ENCODE measurements at places on chromosomes 2 and 18.

GRCh38 chr18:248053-248452 is 19.8 kb downstream of the THOC1 start:
- no peak for DNase-seq

DNA sequence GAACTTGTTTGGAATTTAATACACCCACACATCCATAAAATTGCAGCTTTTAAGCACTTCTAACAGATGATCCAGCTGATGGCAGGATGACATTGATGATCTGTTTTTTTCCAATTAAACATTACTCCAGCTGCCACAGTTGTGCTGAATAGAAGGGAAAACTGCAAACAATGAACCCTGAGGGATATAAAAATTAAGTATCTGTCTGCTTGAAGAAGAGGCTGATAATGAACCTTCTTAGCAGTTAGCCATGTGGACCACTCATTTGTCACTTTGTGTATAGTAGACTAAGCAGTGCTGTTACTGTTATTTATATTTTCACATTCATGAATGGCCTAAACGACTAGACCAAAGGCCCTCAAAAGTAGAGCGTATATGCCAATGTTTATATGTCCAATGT is 1201.0 kb upstream of the LRRTM1 start:
- no peak for DNase-seq

- no peak for DNase-seq
These were observed 803.3 kb downstream of the ADCYAP1 start for GRCh38 chr18:1708006-1708405.

- no peak for DNase-seq
These were observed 39.5 kb upstream of the MCFD2 start for GRCh38 chr2:46954951-46955571.

GRCh38 chr2:19676770-19677169 is 225.0 kb downstream of the TTC32 start:
- no peak for DNase-seq

- DNase-seq = no peak
These were observed 52.4 kb downstream of the LPIN1 start for GRCh38 chr2:11798701-11799435.

DNA sequence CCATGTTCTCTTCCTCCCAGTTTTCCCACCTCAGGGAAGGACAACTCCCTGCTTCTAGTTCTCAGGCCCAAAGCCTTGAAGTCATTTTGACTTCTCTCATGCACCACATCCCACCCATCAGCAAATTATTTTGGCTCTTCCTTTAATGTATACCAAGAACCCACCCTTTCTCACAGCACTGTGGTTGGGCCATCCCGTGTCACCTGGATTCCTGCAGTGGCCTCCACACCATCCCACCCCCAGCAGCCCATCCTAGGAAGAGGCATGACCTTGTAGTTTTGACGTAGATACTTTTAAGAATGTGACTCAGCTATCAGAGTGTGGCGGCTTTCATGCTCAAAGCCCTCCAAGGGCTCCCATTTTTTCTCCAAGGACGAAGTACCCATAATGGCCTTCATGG is 25.6 kb upstream of the CCDC68 start:
- no peak for DNase-seq

GRCh38 chr2:184756885-184757284 is 158.6 kb downstream of the ZNF804A start:
- no peak for DNase-seq

- no peak for DNase-seq
These were observed 319.8 kb downstream of the TDRD15 start for GRCh38 chr2:21443494-21444105.

DNA sequence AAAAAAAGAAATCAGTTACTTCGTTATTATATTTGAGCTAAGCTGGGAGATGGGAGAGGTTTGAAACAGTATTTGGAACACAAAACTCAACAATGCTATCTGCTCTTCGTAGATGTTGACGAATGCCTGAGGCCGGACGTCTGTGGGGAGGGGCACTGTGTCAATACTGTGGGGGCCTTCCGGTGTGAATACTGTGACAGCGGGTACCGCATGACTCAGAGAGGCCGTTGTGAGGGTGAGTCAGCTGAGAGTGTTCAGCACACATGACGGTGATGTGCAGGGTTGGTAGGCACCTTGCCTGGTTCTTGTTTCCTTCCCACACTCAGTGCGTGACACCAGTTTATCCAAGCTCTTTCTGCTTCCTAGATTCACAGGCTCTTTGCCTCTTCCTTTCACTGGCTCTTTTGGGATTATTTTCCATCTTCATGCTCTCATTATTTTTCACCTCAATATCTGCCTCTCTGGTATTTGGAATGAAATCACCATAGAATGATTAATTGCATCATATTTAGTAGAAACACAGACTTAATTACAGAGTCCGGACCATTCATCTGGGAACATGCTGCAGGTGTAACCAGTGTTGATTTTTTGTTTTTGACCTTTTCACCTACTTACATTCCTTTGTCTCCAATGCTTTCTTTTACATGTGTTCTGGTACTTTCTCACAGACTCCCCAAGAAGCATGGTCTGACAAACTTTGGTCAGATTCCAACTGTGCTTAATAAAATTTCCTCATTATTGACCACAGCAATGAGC is 200.6 kb upstream of the RASGRP3 start:
- peak; percentile 6 for DNase-seq

GRCh38 chr2:205686783-205687640 is 4.7 kb downstream of the NRP2 start:
- no peak for DNase-seq

All from stimulated activated CD8-positive, alpha-beta memory T cell treated with anti-CD3 and anti-CD28 coated beads, Interleukin-7, amount 100 ng/mL, for 1 hour (primary cell).